Smooth muscle cell of the umbilical artery (primary cell): ENCODE measurements at places on chromosomes 13 and 19. TPM values are rescaled to one million over a fixed set of nuclear protein-coding genes. Genes with fewer than 3 reads are reported as not detected.

The FREM2 gene
- total RNA-seq: under 0.01 TPM in 1 of 2 replicates, not detected in the other

The CKM gene
- not detected in 2 replicates for total RNA-seq

The VAV1 gene
- not detected in 2 replicates for total RNA-seq

The MEIOSIN gene
- total RNA-seq: not detected in 2 replicates

The GPR183 gene
- total RNA-seq: 0.05 TPM in 1 of 2 replicates, not detected in the other

The HSH2D gene
- total RNA-seq: not detected in 2 replicates

The NCLN gene
- total RNA-seq: 65.6 and 85.4 TPM in 2 replicates
